NB4 (cell line): ENCODE measurements at places on chromosomes 3 and 15.
A peak's percentile ranks its signal among the peaks of the same experiment; 100 is the strongest.

- DNase-seq, result no peak
Observed at GRCh38 chr3:33491721-33492120, 51.5 kb upstream of the UBP1 start.

GRCh38 chr15:67127331-67127664 is 61.9 kb downstream of the SMAD3 start:
- DNase-seq, result no peak

DNA sequence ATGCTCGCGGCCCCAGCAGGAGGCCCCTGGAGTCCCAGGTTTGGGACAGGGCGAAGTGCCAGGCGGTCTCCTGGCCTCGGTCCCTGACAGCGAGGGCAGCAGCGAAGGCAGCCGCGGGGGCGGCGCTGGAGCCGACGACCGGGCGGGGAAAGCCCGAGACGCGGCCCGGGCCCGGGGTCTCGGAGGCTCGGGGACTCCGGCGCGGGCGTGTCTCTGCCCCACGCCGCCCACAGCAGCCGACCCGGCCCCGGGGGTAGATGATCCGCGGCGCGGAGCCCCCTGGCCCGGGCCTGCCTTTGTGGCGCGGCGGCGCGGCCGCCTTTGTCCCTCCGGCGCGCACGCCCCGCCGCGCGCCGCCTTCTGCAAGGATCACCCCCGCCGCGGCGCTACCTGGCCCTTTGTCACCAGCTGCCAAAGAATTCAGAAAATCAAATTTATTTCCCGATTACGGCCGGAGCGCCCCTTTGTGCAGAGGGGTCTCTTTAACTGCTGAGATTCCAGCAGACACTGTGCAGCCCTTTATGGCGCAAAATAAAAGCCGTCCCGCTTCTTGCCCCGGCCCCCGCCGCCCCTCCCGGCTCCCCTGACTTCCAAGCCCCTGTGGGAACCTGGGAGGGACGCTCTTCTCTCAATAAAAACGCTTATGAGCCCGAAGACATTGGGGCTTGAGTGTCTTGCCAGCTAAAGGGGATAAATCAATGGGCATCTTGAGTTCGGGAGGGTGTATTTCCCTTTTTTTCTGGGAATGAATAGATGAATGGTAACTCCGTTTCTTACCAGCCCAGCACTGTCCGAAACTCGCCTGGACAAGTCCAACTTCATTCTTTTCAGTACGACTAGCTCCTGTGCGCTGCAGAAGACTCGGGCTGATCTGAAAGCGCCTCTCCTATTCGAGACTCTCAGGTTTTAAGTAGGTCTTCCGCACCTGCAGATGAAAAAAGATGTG is 68.4 kb downstream of the HES1 start:
- peak; percentile 26 for DNase-seq

GRCh38 chr15:34116620-34117019 is 14.7 kb downstream of the PGBD4 start:
- DNase-seq, result no peak

DNA sequence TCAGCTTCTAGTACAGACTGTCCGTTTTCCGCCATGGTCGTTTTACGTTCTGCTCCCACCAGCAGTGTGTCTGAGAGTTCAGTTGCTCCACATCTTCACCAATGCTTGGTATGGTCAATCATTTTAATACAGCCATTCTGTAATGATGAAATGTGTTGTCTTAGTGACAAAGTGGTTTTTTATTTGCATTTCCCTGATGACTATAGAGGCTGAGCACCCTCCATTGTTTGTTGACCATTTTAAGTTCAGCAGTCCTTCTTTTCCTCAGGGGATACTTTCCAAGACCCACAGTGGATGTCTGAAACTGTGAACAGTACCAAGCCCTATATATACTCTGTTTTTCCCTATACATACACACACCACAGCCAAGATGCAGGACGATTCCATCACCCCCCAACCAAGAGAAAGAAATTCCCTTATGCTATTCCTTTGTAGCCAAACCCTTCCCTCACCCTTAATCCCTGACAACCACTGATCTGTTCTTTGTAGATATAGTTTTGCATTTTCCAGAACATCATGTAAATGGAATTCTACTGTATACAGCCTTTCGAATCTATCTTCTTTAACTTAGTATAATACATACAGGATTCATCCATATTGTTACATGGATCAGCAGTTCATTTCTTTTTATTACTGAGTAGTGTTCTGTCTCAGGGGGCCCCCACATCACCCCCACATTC is 55.9 kb downstream of the C3orf20 start:
- DNase-seq, result no peak

DNA sequence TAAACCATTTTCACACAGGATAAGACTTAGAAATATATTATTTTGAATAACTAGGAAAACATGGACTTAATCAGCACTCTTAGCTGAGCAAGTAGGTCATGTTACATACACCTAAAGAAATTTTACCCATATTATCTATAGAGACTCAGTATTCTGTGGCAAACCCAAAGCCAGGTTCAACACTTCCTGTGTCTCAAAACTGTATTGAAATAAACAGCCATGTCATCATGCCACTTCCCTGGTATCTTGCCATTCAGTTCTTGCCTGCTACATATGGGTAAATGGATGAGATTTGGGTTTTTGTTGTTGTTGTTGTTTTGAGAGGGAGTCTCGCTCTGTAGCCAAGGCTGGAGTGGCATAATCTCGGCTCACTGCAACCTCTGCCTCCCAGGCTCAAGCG is 141.5 kb upstream of the PLXND1 start:
- no peak for DNase-seq

- DNase-seq, result no peak
Observed at GRCh38 chr3:7536921-7537320, 676.0 kb downstream of the GRM7 start.

- no peak for DNase-seq
Observed at GRCh38 chr3:156425651-156426050, 129.3 kb downstream of the SSR3 start.

DNA sequence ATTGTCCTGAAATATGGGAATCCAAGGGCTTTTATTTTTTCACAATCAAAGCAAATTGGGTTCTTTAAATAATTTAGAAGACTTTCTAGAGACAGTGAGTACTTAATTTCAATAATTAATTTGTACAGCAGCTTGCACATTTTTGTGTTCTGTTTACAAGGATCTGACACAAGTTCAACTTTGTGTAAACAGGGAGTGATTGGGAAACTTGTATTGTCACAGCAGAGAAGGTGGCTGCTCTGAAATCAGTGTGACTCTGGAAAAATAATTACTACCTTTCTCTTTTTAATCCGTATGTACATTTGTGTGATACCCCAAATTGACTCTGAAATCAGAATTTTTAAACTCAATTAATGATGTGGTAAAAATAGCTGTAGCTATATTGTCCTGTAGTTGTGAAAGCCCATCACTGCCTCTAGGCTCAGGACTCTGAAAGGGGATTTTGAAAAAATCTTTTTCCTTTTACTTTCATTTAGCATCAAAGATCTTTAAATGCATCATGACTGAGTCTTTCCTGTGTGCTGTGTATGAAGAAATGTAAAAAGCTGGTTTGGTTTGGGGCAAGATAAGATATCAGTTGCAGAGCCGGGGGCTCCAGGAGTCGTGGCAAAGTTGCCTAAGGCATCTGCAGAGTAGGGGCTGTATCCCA is 45.1 kb downstream of the MFSD1 start:
- DNase-seq, result no peak

GRCh38 chr3:79233431-79234060 is 534.3 kb downstream of the ROBO1 start:
- no peak for DNase-seq

- DNase-seq, result peak; percentile 62
Observed at GRCh38 chr3:185677146-185677829, 91.2 kb downstream of the SENP2 start.
